ENCODE measurements at places on chromosomes 11 and 22.

GRCh38 chr11:8913961-8914660 is 3.1 kb downstream of the AKIP1 start:
- H3K27ac ChIP-seq, result peak overlapping the region; percentile 77
- H3K36me3 ChIP-seq, result peaks cover 27% of the 10 kb centered on the region
- peak overlapping the region; percentile 64 for H3K4me3 ChIP-seq
- H3K27me3 ChIP-seq, result no peaks in the 10 kb centered on the region

DNA sequence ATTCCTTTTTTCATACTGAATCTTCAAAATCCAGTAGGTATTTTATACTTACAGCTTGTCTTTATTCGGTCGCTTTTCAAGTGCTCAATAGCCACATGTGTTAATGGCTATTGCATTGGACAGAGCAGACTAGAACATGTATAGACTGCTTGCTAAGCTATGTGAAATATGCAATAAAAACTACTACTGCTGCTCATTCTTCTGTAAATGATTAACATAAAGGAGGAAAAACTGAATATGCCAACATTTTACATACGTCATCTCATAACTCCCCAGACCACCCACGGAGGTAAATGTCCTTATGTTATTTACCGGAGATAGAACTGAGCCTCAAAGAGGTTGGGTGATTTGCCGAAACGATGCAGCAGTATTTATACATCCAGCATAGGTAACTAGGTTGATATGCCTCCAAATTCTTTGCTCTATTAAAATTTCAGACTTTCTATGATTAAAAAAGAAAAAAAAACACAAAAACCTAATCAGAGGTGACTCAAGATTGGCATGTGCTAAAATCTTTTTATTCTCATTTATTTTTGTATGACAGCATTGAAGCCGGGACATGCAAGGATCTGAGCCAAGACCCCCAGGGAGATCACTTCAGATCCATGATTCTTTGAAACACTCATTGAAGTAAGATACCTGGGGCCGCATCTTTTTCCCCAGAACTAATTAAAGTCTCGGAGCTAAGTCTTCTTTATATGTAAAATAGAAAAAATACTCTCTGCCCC is 78.5 kb upstream of the OR5AK2 start:
- no peak overlapping the region for H3K4me3 ChIP-seq
- DNase-seq, result no peak
- H3K27ac ChIP-seq, result no peak overlapping the region
- H3K27me3 ChIP-seq, result no peaks in the 10 kb centered on the region
- H3K36me3 ChIP-seq, result no peaks in the 10 kb centered on the region

DNA sequence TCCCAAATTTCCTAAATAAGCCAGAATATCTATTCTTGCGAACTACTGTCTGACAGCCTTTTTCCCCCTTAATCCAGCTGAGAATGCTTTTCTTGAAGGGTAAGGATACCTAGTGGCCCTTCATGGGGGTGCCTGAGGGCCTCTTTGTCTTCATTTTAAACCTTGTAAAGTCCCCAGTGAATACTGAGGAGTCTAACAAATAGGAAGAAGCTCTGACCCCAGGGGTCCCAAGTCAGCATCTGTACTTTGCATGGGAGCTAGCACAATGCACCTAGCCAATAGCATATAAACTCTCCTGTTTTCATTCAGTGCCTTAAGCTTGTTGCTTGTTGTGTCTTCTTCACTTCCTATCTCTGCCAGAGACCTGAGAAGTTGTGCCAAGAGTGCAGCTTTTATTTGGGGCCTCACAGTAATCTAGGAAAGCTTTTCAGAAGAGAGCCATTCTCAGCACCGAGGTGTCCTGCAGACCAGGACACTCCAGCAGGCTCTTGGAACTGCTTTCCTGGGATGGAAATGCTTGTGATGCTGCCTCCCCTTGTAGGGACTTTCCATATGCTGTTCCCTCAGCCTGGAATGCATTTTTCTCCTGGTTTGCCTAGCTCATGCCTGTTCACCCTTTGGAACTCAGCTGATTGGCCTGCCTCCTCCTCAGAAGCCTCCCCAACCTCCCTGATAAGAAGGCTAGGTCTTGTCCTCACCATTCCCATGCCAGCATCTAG is 37.2 kb downstream of the BMAL1 start:
- H3K4me1 ChIP-seq, result peaks cover 84% of the 10 kb centered on the region
- H3K27me3 ChIP-seq, result no peaks in the 10 kb centered on the region
- no peak overlapping the region for H3K4me3 ChIP-seq
- DNase-seq, result no peak
- H3K36me3 ChIP-seq, result peaks cover 17% of the 10 kb centered on the region
- H3K27ac ChIP-seq, result no peak overlapping the region

DNA sequence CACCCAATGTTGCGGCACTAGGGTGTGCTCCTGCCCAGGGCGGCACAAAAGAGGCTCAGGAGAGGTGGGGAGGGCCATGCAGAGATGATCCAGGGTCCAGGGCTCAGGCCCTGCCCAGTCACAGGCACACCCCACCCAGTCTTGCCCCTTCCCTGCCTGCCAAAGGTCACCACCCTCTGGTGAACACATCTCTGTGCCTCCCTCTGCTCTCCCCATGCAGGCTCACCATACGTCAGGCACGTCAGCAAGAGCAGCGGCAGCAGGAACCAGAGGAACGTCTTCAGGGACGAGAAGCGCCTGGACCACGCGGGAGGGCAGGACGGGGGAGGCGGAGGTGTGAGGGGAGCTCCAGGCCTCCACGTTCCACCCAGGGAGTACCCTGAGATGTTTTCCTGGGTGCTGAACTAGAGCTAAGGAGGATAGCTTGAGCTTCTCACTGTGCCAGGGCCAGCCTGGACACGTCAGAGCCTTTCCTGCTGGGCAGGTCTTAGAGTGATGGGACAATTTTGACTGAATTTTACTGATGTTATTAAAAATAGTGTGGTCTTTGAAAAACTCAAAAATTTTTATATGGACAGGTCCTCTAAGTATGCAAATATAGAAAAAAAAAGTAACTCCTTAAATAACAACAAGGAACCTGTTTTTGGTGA is 7.2 kb downstream of the SUN2 start:
- H3K27me3 ChIP-seq, result no peaks in the 10 kb centered on the region
- H3K4me1 ChIP-seq, result peaks cover 37% of the 10 kb centered on the region
- peak overlapping the region; percentile 67 for H3K27ac ChIP-seq
- H3K4me3 ChIP-seq, result no peak overlapping the region
- peaks cover 64% of the 10 kb centered on the region for H3K36me3 ChIP-seq
- no peak for DNase-seq

DNA sequence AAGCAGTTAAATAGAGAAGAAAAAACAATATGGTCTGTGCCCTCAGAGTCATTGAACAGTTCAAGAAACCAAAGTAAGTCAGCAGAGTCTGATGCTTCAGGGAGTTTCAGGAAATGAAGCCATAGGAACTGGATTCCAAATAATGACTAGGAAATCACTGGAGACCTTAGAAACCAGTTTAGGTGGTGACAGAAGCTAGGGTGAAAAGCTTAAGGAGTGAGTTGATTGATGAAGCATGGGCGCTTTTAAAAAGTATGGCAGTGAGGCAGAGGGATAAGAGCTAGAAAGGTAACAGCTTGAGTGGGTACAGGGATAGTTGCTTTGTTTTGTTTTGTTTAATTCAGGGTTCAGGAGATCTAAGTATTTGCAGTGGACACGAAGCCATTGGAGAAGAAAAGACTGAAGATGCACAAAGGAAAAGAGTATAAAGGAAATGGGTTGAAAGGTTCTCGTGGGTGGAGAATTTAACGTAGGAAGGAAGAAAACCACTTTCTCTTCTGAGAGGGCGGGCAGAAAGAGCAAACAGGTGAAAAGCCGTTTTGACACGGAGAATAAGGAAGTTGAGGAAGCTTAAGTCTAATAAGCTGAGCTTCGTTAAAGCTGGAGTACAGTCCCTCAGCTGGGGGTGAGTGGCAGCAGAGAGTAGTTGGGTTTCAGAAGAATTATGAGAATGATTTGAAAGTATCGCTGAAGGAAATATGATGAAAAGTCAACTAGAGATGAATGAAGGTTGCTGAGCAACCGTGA is 14.8 kb downstream of the SGSM3 start:
- H3K4me3 ChIP-seq, result peak overlapping the region; percentile 70
- no peaks in the 10 kb centered on the region for H3K27me3 ChIP-seq
- H3K4me1 ChIP-seq, result peaks cover 47% of the 10 kb centered on the region
- DNase-seq, result peak; percentile 57
- peak overlapping the region; percentile 78 for H3K27ac ChIP-seq

DNA sequence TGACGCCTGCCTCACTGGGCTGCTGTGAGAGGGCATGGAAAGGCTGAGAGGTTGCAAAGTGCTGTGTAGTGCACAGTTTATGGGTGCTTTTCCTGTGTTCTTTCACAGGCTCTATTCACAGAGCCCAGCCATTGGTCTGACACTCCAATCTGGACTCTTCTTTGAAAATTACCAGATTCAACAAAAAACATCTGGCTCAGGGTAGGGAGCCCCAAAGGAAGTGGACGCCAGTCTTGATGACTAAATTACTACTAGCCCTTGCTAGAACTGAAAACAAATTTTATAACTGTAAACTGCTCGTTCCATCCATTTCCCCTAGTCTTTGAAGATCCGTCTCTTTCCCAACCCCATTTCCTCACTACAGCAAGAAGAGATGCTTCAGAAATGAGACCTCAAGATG is 178.6 kb downstream of the TENM4 start:
- H3K4me1 ChIP-seq, result no peaks in the 10 kb centered on the region
- H3K36me3 ChIP-seq, result no peaks in the 10 kb centered on the region
- H3K4me3 ChIP-seq, result no peak overlapping the region
- no peak for DNase-seq
- H3K27me3 ChIP-seq, result no peaks in the 10 kb centered on the region

DNA sequence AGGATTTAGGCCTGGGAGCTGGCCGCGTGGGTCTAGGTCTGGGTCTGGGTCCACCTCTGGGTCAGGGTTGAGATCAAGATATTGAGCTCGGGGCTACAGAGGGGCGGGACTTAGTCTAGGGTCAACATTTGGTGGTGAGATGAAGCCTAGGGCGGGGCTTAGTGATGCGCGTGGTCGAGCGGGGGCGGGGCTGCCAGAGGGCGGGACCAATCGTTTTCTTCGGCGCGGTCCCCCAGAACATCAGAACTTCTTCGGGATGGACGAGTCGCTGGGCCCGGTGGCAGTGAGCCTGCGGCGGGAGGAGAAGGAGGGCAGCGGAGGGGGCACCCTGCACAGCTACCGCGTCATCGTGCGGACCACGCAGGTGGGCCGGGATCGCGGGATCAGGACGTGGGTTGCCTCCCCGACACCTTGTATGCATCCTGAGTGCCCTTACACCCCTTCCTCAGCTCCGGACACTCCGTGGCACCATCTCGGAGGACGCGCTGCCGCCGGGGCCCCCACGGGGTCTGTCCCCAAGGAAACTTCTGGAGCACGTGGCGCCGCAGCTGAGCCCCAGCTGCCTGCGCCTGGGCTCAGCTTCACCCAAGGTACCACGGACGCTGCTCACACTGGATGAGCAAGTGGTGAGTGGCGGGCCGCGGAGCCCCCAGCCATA is 4.2 kb downstream of the SIPA1 start:
- H3K4me3 ChIP-seq, result peak overlapping the region; percentile 85
- DNase-seq, result peak; percentile 37
- H3K27ac ChIP-seq, result peak overlapping the region; percentile 69
- no peaks in the 10 kb centered on the region for H3K27me3 ChIP-seq
- peaks cover 45% of the 10 kb centered on the region for H3K36me3 ChIP-seq
- H3K4me1 ChIP-seq, result peaks cover 43% of the 10 kb centered on the region

- DNase-seq, result no peak
- no peaks in the 10 kb centered on the region for H3K36me3 ChIP-seq
- H3K27me3 ChIP-seq, result peaks cover 20% of the 10 kb centered on the region
- peaks cover 12% of the 10 kb centered on the region for H3K4me1 ChIP-seq
These were observed 104.1 kb downstream of the BRD1 start for GRCh38 chr22:49723478-49724029.

DNA sequence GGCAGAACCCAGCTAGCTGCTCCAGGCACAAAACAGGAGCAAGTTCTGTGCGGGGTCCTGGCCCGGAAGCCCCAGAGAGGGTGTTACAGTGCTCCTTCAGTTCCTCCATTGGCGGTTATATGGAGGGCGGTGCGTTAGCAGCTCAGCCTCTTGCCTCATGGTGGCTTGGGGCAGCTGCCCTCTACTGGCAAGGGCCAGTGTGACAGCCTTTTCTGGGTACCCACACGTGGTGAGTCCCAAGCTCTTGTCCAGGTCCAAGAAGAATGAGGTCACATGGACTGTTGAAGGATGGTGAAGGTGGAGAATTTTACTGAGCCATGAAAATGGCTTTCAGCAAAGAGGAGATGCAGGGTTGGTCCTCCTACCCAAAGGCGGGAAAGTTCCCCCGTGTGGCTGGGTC is 100.5 kb downstream of the WT1 start:
- peak; percentile 48 for DNase-seq
- no peak overlapping the region for H3K27ac ChIP-seq
- H3K27me3 ChIP-seq, result peaks cover 37% of the 10 kb centered on the region
- H3K4me3 ChIP-seq, result no peak overlapping the region
- no peaks in the 10 kb centered on the region for H3K36me3 ChIP-seq
- peaks cover 19% of the 10 kb centered on the region for H3K4me1 ChIP-seq

- H3K27me3 ChIP-seq, result no peaks in the 10 kb centered on the region
- no peak overlapping the region for H3K27ac ChIP-seq
- no peak overlapping the region for H3K4me3 ChIP-seq
- no peaks in the 10 kb centered on the region for H3K4me1 ChIP-seq
These were observed 77.4 kb upstream of the YWHAH start for GRCh38 chr22:31866918-31867317.

All from activated CD4-positive, alpha-beta memory T cell treated with anti-CD3 and anti-CD28 coated beads for 36 hours (primary cell).